Posterior cingulate gyrus (tissue), 11 donors: ENCODE measurements at places on chromosomes 7 and 10.

DNA sequence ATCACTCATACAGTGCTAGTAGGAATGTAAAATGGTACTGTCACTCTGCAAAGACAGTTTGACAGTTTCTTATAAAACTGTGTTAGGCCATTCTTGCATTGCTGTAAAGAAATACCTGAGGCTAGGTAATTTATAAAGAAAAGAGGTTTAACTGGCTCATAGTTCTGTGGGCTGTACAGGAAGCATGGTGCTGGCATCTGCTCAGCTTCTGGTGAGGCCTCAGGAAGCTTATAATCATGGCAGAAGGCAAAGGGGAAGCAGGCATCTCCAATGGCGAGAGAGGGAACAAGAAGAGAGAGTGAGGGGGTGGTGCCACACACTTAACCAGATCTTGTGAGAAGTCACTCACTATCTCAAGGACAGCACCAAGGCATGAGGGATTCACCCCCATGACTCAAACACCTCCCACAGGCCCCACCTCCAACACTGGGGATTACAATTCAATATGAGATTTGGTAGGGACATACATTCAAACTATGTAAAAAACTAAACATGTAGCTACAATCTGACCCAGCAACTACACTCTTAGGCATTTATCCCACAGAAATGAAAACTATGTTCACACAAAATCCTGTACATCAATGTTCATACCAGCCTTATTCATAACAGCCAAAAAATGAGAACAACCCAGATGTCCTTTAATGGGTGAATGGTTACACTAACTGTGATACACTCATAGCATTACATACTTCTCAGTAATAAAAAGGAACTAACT, 5.0 kb downstream of the ALDH18A1 start:
- DNase-seq: no peak

DNA sequence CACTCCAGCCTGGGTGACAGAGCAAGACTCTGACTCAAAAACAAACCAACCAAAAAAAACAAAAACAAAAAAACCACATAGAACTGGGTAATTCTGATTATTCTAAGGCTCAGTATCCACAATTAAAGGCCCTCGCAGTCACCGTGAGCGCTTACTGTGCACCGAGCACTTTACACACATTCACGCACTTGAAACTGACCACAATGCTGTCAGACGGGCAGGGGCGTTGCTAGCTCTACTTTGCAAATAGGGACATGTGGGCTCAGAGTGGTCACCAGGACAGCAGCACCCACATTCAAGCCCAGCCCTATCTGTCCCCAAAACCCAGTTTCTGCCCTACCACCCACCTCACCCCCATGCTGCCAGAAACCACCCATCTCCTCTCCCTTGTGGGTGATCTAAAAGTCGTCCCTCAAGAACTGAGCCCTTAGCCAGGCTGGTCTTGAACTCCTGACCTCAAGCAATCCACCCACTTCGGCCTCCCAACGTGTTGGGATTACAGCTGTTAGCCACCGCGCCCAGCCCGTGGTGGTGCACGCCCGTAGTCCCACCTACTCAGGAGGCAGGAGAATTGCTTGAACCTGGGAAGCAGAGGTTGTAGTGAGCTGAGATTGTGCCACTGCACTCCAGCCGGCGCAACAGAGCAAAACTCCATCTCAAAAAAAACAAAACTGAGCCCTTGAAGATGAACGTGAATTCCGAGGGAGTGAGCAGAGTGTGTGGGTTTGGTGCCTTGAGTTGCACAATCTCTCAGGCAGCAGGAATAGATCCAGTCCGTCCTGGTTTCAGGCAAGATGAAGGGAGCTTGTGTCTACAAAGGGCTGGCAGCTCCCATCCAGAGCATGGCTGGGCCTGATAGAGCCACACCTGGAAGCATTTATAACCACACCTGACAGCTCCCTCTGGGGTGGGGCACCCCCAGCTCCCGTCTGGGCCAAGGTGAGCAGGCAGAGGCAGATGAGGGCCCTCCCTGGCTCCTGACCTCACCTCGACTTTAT, 5.4 kb upstream of the HSPB1 start:
- no peak for DNase-seq

GRCh38 chr10:107665459-107665858, 501.0 kb upstream of the SORCS1 start:
- DNase-seq: no peak

GRCh38 chr7:139586286-139586685, 62.8 kb downstream of the CLEC2L start:
- no peak for DNase-seq

DNA sequence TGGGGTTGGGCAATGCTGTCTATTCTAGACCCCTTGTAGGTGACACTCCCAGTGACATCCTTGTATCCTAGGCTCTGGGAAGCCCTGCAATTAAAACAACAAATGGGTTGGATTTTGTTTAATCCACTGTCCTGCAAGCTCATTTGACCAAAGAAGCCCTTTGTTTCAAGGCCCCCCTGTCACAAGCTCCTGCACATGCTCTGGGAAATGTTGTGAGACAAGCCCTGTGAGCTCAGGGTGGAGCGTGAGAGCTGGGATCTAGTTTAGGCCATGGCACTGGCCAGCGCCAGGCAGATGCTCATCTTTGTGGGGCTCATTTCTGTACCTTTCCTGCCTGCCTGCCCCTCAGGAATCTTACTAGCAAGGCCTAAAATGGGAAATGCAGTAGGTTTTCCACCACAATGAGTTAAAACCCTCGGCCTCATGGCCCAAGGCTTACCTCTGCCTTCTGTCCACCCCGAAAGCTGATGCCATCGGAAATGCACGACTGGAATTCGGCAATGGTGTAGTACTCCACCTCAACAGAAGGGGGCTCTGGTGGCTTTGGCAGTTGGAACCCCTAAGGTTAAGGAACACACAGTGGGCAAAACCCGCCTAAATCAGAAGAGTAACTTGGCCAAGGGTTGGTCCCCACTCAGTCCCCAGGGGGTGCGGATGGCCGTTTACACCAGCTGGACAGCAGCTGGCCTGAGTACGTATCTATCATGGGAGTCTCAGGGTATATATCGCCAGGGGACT, 112.0 kb downstream of the NEURL1 start:
- peak; percentile 55 for DNase-seq

GRCh38 chr7:112982441-112983063, 104.1 kb downstream of the GPR85 start:
- DNase-seq: no peak

DNA sequence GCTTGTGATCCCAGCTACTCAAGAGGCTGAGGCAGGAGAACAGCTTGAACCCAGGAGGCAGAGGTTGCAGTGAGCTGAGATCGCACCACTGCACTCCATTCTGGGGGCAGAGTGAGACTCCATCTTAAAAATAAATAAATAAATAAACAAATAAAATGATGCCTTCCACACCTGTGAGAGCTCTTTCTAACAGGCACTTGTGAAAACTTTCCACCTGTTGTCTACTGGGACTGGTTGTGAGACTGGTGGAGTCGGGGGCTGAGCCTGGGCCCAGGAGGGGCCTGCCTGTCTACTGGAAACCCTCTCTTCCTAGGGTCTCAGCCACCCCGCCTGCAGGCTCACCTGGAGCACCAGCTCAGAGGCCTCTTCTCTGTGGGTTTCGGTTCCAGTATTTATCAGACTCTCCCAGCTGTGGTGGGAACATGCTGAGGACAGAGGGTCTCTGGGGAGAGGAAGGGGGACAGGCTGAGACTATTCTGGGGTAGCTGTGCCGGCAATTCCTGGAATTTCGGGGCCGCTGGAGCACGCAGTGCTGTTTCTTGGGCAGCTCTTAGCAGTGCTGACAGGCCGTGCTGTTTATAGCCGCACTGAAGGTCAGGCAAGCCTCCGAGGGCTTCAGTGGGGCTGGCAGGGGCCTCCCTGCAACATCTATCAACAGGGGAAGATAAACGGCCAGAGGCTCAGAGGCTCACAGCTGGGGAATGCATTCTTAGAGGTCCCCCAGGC, 3.8 kb downstream of the LDB3 start:
- no peak for DNase-seq

DNA sequence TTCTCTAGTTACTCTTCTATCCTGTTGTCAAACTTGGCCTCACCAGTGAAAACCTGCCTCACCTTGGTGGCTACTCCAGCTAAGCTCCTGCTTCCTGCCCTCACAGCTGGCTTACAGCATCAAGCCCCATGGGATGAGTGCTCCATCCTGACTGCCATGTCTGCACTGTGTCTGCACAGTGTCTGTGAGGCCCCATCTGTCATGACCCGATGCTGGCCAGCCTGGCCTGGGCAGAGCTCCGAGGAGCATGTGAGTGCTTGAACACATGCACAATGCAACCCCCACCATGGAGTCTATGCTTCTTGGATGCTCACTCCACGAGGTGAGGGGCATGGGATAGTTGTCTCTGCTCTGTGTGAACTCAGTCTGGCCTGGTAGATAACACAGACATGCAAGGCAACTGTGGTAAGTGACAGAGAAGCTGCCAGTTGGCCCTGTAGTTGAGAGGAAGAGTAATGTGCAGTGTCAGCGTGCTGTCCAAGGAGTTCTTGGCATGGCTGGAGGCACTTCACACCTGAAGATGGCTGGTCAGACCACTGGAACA, 207.1 kb upstream of the ZNF32 start:
- no peak for DNase-seq

DNA sequence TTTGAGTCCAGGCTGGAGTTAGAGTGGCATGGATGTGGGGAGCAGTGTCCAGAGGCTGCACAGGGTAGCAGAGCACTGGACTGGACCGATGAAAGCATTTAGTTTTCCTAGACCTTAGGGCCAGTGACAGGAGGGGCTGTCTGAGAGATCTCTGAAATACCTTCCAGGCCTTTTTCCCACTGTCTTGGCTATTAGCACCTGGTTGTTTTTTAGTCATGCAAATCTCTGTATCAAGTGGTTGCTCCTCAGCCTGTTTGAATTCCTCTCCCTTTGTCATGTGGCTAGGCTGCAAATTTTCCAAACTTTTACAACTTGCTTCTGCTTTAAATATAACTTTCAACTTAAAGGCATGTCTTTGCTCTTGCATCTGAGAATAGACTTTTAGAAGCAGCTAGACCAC, 504.3 kb upstream of the VSTM2A start:
- no peak for DNase-seq

GRCh38 chr7:50206453-50207250, 97.9 kb upstream of the IKZF1 start:
- no peak for DNase-seq

GRCh38 chr7:2032876-2033407, 199.8 kb downstream of the MAD1L1 start:
- DNase-seq: peak; percentile 66

DNA sequence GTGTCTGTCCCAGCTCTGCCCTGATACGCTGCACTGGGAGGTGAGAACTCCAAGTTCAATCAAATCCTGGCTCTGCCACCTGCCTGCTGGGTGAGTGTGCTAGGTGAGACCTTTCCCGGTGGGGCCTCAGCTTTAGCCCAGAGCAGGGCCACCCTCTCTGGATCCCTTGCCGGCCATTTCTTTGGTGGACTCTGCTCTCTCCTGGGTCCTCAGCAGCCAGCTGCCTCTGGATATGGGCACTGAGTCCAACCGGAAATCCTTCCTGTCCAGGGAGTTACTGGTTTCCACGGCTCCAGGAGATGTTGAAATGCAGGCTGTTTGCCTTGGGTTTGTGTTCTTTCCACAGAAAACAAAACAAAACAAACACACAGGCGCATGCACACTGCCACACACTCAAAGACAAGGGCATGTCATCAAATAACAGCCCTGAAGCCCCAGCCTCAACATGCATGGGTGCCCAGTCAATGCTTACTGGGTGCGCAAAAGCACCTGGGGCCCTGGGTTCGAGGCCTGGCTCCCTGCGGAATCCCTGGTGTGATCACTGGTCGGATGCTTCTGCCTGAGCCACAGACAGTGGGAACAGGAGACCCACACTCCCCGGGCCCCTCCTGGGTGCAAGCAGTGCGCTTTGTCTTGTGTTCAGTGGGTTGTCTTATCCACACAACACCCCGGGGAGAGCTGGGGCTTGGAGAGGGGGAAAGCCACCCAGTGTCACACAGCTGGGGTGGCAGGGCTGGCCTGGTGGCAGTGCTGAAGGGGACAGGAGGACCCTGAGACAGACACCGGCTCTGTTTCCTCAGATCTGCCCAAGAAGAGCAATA, 33.1 kb downstream of the PPIF start:
- DNase-seq: no peak

DNA sequence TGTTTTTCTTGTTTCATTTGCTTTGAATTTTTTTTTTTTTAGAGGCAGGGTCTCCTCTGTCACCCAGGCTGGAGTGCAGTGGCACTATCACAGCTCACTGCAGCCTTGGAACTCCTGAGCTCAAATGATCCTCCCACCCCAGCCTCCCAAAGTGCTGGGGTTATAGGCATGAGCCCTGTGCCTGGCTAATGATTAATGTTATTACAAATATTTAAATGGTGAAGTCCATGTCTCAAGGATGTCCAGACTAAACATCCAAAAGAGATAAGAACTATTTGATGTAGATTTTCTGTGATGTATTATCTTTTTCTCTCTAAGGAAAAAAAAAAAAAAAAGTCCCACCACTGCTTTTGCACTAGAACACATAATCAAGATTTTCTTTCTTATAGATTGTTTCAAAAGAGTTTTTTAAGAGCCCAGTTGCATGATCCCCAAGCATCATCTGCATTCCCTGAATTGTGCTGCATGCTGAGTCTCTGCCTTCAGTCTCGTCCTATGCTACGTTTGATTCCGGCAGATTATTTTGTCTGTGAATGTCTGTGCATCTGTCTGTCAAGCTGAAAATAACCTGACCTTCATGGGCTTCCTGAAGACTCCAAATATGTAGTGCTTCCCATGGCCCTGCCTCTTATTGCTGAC, 33.4 kb downstream of the MACROH2A2 start:
- no peak for DNase-seq

- DNase-seq: no peak
These were observed 5.8 kb upstream of the AEBP1 start for GRCh38 chr7:44098092-44099068.

- no peak for DNase-seq
These were observed 9.7 kb downstream of the IFIT3 start for GRCh38 chr10:89337484-89337883.

GRCh38 chr7:50957855-50958254, 175.2 kb upstream of the GRB10 start:
- no peak for DNase-seq

DNA sequence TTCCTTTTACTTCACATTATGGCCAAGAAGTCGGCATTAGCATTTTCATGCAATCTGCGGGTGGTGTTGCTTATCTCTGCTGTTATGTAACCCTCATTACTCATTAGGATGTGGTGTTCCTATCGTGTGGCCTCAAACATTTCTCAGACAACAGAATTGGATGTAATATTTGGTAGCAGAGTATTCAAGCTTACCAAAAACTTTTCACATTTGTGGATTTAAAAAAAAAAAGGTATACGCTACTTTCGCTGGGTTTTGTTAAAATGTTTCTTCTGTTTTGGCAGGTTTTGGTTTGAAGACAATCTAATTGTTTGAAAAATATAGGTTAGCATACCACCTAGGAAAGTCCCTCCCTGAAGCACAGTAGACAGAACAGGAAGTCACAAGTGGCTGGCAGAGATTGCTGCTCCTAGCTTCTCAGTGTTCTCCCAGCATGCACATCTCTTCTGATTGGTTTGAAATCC, 128.8 kb downstream of the GATA3 start:
- no peak for DNase-seq
